Activated CD4-positive, alpha-beta T cell treated with anti-CD3 and anti-CD28 coated beads for 1 hour (primary cell): ENCODE measurements at places on chromosomes 5 and 9.

GRCh38 chr5:69404659-69405330, 10.1 kb upstream of the MARVELD2 start:
- DNase-seq = no peak

DNA sequence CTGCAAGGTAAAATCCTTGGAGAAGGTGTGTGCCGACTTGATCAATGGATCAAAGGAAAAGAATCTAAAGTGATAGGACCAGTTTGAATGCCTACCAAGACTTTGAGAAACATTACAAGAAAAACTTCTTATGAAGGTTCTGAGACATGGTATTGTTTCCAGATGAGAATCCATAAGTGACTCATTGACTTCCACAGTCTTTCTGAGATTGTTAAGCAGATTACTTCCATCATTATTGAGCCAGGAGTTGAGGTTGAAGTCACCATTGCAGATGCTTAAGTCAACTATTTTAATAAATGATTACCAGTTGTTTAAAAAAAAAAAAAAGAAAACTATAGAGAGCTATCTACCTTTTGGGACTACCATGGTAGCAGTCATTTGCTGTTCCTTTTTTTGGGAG, 7.0 kb downstream of the LNPEP start:
- DNase-seq = no peak

- DNase-seq = no peak
These were observed 64.1 kb upstream of the CXCL14 start for GRCh38 chr5:135642934-135643333.

GRCh38 chr9:121226175-121226574, 24.5 kb upstream of the RAB14 start:
- DNase-seq = no peak

GRCh38 chr5:94928891-94929290, 310.4 kb downstream of the SLF1 start:
- DNase-seq = no peak
